ENCODE measurements at places on chromosomes 7 and 10. TPM values are rescaled to one million over a fixed set of nuclear protein-coding genes. Genes with fewer than 3 reads are reported as not detected.

The NRAP gene
- total RNA-seq, result 1.5 TPM

The AKR1C8 gene
- total RNA-seq, result not detected

The MBLAC1 gene
- 1.3 TPM for total RNA-seq

The GRID1 gene
- total RNA-seq, result 3.9 TPM

The MORN4 gene
- 5.9 TPM for total RNA-seq

The PILRA gene
- total RNA-seq, result 2.2 TPM

The STK31 gene
- total RNA-seq, result 0.90 TPM

The ICA1 gene
- 32.8 TPM for total RNA-seq

The CC2D2B gene
- 13.1 TPM for total RNA-seq

- no peak for DNase-seq
Observed at GRCh38 chr7:91661727-91662126, 218.8 kb downstream of the MTERF1 start.

GRCh38 chr7:148276314-148277041 lies 314.1 kb upstream of the C7orf33 start:
- no peak for DNase-seq

DNA sequence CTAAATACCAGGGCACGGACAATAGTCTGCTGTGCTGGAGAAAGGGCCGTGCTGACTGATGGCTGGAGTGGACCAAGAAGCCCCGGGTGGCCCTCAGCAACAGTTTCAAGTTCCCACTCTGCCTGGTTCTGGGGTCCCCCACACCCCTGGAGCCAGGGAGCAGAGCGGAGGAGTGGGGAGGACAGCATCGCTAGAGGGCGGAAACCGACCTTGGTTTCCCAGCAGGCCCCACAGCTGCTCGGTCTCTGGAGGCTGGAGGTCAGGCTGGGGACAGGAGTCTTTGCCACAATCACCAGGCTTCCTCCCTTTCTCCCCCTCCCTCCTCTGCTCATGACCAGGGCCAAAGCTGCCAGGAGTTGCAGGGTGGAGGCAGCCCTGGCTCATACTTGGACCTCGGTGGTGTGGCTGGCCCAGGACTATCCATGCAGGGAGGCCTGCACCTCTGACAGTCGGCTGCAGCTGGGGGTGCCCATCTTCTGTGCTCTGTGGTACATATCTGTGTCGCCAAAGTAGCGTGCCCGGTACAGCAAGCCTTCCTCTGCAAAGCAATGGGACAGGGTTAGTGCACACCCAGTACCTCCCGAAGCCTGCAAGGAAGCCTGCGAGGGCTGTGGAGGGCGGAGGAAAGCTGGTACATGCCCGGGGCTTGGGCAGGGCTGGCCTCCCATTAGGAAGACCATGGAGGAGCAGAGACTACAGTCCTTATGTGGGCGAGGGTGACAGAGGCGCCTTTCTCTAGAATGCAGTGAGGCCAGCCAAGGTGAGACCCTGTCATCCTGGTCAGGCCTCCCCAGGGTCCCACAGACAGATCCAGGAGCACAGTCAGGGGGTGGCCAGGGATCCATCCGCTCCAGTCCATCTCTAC lies 19.1 kb downstream of the DNAJB12 start:
- DNase-seq, result no peak

DNA sequence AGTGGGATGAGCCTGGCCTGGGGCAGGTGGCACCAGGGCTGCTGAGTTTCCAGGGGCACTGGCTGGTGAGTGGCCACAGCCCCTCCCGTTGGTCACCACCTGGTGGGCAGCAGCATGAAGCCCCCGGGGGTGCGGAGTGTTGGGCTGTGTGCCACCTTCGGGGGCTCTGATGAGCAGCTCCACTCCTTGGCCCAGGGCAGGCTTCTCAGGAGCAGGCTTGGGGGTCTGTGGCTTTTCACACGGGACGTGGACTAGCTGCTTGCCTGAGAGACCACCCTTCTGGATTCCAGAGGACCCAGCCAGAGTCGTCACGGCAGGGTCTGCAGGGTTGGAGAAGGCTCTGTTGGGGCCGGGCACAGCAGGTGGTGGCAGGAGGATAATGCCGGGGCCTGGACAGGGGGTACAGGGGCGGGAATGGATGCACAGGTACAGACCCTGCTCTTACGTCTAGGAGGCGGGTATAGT lies 193.1 kb downstream of the ADARB2 start:
- DNase-seq, result no peak

- DNase-seq, result no peak
Observed at GRCh38 chr7:17988858-17989257, 38.8 kb downstream of the PRPS1L1 start.

- no peak for DNase-seq
Observed at GRCh38 chr7:77402818-77403217, 13.3 kb downstream of the GSAP start.

GRCh38 chr7:29300026-29300480 lies 105.5 kb downstream of the CHN2 start:
- DNase-seq, result no peak

GRCh38 chr7:74586258-74587175 lies 71.0 kb upstream of the GTF2I start:
- no peak for DNase-seq

DNA sequence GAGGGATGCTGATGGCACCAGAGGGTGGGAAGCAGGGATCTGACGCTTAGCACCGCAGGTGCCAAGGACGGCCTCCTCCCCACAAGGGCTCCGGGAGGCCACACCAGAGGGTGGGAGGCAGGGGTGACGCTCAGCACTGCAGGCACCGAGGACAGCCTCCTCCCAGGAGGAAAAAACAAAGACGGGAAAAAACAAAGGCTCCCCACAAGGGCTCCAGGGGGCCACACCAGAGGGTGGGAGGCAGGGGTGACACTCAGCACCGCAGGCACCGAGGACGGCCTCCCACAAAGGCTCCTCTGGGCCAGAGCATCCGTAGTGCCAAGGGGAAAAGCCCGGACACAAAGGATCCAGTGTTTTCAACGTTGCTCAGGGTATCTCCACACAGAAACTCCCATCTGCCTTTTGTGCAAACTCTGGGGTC lies 25.6 kb downstream of the DIP2C start:
- DNase-seq, result no peak

- peak; percentile 11 for DNase-seq
Observed at GRCh38 chr10:5094265-5095205, at the start of gene AKR1C3. TSS of gene AKR1C3 (plus strand) at chr10:5094414. CDS start at chr10:5094445, 31 bp downstream.

DNA sequence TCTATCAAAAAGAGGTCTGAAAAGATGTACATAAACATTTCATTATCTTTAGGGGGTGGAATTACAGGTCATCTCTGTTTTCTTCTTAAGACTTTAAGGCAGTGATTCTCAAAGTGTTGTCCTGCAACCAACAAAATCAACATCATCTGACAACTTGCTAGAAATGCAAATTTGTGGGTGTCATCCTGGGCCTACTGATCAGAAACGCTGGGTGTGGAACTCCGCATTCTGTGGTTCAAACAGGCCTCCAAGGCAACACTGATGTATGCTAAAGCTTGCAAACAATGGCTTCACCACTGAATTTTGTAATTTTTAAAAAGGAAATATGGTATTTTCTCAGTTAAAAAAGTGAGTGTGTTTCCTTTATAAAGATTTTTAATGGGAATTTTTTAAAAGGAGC lies 402.0 kb upstream of the LRRN3 start:
- DNase-seq, result no peak

DNA sequence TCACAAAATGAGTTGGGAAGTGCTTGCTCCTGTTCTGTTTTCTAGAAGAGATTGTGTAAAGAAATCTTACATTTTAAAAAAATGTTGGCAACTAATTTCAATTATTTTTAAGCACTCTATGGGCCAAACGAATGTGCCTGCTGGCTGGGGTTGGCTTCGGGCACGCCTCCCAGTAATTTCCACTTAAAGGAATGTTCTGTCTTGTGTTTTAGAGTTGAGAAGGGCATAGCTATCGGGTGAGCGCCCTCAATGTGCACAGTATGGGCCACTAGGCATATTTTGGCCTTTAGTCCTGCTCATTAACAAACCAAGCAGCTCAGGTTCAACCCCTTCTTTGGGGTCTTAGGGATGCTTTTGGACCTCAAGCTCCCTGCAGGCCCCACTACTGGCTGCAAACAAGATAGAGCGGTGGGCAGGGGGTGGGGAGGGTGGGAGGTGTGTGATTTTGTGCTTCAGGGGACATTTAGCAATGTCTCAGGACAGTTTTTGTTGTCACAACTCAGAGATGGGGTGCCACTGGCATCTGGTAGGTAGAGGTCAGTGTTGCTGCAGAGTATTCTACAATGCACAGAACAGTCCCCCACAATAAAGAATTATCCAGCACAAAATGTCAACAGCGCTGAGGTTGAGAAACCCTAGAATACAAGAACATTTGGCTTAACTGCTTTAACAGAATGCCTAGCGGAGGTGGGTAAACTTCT lies 40.7 kb downstream of the TACC2 start:
- DNase-seq, result no peak

- no peak for DNase-seq
Observed at GRCh38 chr10:123289432-123289831, 135.2 kb downstream of the BUB3 start.

Data from urinary bladder (tissue), 4 donors.